Activated CD4-positive, alpha-beta T cell treated with anti-CD3 and anti-CD28 coated beads, Interleukin-2, amount 50 U/mL, for 4 hours (primary cell): ENCODE measurements at places on chromosomes 3 and 15.

- DNase-seq: no peak
These were observed 246.1 kb downstream of the NFKBIZ start for GRCh38 chr3:102095383-102095782.

DNA sequence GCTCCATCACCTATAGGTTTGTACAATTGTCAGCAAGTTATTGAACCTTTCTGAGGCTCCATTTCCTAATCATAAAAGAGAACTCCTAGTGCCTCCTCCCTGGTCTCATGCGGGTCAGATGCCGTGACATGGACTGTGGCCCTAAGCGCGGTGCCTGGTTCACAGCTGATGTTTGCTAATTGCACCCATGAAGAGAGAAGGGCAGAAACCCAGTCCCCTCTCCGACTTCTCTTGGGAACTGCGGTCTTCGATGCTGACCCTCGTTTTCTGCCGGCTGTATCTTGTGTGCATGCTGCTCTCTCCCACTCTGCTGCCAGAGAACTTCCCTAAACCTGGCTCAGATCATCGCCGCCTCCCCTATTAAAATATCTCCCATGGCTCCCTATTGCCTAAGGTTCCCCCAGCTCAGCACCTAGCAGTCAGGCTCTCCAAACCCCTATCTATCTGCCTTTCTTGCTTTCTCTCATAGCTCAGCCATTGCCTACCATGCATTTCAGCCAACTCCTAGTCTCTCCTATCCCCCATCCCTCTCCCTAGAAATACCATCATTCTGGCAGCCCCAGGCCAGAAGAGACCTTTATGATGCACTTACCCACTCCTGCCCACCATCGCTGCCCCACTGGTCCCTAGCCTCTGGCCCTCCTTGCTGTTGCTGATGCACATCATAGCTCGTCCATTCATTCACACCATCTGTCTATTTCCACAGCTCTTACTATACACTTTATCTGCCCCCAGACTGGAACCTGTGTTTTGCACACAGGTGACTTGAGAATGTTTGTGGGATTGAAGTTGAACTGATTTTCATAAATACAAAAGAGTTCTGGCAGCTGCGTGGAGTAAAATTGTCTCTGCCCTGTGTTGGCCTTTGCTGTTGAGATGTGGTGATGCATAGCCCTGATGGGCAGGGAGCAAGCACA lies 6.6 kb downstream of the ISG20 start:
- no peak for DNase-seq

DNA sequence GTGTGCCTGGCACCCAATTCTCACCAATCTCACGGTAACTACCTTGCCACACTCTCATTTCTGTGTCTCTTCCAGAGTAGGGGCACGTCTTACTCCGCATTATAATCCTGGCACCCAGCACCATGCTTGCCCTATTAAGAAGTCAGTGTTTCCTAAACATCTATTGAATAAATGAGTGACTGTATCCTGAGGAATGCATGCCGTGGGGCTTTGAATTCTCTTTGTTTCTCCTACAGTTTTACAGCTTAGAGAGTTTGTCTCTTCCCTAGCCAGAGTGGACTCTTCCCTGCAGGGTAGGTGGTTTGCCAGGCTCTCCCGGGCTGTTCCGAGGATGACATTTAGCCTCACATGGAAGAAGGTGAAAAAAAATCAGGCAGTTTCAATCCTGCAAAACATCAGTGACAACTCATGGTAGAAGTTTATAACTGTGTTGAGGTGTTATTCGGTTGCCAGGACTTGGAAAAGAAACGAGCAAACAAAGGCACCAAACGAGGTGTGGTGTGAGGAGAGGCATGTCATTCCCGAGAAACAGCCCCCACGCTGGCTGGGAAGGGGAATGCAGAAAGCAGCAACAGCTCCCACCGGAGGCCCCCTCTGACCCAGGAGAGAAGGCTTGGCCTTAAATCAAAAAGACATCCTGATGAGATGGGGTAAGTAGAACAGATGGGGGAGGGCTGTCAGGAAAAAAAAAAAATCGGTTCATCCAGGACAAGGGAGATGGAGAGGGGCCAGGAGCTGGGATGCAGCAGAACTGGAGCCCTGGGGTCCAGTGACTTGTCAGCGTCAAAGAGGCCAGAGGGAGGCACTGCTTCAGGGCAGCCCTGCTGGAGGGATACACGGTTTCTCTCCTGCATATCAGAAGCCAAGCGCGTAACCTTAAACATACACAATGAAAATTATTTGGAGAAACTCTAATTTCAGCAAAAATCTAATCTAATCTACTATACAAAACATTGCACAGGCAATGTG lies 168.4 kb upstream of the ARRDC4 start:
- DNase-seq: no peak

DNA sequence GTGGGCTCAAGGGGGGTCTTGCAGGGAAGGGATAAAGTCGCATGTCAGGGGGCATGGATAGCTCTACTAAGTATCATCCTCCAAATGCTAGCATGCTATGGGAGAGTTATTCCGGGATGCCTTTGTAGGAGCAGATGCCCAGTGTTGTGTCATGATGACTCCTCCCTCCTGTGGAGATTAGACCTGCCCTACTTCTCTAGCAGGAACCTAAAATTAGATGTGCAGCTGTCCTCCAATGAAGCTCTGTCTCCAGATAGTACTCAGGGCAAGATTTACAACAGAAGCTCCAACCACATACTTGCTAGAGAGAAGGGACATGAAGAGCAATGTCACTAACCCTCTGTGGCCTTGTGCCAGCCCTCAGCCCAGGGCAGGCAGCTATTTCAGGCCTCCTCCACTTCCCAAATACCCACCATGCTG lies 82.5 kb downstream of the AGBL1 start:
- no peak for DNase-seq
